ENCODE measurements at places on chromosomes 1 and 21.
A peak's percentile ranks its signal among the peaks of the same experiment; 100 is the strongest.

DNA sequence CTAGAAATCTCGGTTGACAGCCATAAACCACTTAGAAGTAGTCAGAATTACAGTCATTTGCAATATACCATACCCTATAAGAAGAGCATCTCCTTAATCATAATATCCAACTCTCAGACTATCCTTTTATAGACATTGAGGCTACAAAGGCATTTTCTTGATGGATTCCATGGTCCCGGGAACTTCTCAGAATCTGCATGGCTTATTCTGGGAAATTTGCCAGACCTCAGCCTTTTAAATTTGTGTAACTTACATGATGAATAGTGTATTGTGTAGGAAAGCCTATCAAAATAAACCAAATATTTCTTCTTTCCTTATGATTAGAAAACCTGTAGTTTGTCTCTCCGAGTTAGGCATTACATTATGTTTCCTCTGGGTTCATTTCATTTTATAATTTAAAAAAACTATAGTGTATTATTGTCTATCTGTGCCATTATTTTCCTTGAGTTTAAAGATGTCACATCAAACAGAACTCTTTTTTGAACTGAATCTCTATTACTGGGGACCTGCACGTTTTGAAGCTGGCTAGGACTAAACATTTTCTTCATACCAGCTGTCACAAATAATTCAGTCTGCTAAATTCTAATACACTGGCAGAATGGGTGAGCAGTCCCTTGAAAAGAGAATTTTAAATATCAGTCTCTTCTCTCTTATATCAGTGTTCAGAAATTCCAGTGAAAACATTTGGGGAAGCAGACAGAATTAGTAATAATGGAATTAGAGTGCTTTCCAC, 102.9 kb downstream of the GABPA start:
- DNase-seq, result no peak

DNA sequence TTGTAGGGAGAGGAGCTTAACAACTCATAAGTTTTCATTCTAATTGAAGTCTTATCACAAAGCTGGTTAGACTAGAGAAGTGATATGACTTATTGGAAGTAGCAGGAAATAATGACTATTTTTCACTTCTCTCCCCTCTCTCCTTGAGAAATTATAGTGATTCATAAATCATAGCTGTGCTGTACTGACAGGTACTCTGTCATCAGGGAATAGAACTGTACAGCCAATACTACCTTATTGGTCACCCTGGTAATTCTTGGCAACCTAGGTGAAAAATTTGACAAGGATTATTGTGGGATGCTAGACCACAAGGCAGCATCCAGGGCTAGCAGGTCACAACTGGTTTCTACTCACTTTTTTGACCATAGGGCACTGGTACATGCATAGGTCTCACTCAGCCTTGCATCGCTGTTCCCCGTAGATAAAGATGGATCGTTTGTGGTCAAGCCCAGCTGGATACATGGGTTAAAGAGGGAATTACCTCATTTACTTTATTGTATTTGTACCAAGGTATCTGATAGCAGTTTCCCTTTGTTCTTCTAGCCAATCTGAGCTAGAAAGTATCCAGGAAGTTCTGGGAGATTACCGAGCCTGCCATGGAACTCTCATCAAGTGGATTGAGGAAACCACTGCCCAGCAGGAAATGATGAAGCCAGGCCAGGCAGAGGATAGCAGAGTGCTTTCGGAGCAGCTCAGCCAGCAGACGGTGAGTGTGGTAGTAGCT, 113.6 kb downstream of the MACF1 start:
- peak; percentile 10 for DNase-seq

DNA sequence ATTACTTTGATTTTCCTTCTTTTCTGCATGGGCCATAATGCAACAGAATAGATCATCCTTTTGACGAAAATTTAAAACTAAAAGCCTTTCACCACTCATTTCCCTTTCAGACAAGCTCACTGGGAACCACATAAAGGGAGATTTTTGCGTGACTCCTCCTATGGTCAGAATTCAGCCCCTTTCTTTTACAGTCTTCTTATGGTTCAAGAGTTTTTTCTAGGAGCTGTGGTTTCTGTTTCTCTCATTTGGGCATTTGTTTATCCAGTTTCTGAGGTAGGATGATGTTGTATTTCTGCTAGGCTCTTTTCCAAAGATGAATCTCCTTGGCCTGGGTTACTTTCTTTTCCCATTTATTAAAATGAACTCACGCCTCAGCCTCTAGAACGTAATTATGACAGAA, 16.9 kb downstream of the RGS1 start:
- DNase-seq, result no peak

- peak; percentile 89 for DNase-seq
These were observed 133.4 kb downstream of the DMRTB1 start for GRCh38 chr1:53592521-53592982.

GRCh38 chr1:92016720-92017316, 13.0 kb upstream of the EPHX4 start:
- DNase-seq, result no peak

GRCh38 chr1:170225781-170226530, 80.2 kb downstream of the NTMT2 start:
- no peak for DNase-seq

DNA sequence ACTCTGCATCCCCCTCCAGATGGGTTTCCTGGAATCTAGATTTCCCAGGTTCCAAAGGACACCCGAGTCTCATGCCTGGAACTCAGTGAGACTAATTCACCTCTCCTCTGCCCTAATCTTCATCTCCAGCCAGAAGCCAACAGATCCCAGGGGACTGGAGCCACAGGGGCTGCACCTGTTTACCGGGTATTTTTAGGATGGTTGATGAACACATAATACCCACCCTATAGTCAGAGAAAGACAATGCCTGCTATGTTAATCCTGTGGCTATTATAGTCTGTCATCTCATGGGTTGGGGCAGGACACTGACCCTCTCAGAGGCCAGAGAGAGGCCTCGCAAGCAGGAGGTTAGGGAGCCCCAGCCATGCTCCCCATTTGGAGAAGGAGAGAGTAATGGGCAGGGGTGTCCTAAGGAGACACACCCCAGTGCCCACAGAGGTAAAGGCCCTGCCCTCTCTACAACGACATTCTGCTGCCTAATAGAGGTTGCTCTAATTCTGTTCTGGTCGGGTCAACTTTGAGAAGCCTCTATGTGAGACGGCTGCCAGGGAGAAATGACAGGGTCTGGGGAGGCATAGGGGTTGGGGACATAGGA, 1.0 kb upstream of the TNNI1 start:
- no peak for DNase-seq

DNA sequence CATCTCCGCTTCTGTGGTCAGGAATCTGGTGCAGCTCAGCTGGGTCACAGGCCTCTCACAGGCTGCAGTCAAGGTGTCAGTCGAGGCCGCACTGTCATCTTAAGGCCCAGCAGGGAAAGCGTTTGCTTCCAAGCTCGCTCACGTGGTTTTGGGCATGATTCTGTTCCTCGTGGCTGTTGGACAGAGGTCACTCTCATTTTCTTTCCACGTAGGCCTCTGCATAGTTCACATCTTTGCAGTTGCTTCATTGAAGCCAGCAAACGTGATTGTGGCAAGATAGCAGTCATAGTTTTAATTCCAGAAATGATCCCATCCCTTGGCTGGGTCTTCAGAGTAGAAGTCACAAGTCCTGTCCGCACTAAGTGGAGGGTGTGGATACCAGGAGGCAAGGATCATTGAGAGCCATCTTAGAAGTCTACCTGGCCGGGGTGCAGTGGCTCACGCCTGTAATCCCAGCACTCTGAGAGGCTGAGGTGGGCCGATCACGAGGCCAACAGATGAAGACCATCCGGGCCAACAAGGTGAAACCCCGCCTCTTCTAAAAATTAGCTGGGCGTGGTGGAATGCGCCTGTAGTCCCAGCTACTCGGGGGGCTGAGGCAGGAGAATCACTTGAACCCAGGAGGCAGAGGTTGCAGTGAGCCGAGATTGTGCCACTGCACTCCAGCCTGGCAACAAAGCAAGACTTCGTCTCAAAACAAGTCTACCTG, 24.5 kb downstream of the NECAP2 start:
- no peak for DNase-seq

- DNase-seq, result peak; percentile 79
These were observed 78.5 kb downstream of the SIPA1L2 start for GRCh38 chr1:232551386-232551785.

DNA sequence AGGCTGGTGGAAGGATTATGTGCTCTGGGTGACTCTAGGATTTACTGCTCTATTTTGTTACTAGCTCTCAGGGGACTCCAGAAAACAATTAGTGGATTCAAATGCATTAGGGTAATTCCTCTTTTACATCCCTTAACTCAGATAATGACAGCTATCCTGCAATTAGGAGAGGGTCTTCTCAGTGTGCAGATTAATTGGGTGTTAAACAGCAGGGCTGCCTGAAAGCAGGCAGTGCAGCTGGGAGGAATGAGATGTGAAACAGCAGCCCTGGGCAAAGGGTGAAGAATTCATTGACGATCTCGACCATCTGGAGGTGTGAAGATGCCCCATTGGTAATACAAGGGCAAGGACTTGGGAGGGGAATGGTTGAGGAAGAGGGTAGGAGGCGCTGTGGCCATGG, 66.1 kb downstream of the HTR6 start:
- no peak for DNase-seq

- DNase-seq, result no peak
These were observed 1233.7 kb downstream of the PLA2G4A start for GRCh38 chr1:188062456-188062855.

- DNase-seq, result peak; percentile 51
These were observed at the start of gene FAM43B for GRCh38 chr1:20551945-20552727. Gene FAM43B, plus strand, starts transcription at chr1:20552573. Its CDS starts 401 bp downstream, at chr1:20552974.

- DNase-seq, result no peak
These were observed 13.6 kb downstream of the IGSF21 start for GRCh38 chr1:18121072-18121820.

DNA sequence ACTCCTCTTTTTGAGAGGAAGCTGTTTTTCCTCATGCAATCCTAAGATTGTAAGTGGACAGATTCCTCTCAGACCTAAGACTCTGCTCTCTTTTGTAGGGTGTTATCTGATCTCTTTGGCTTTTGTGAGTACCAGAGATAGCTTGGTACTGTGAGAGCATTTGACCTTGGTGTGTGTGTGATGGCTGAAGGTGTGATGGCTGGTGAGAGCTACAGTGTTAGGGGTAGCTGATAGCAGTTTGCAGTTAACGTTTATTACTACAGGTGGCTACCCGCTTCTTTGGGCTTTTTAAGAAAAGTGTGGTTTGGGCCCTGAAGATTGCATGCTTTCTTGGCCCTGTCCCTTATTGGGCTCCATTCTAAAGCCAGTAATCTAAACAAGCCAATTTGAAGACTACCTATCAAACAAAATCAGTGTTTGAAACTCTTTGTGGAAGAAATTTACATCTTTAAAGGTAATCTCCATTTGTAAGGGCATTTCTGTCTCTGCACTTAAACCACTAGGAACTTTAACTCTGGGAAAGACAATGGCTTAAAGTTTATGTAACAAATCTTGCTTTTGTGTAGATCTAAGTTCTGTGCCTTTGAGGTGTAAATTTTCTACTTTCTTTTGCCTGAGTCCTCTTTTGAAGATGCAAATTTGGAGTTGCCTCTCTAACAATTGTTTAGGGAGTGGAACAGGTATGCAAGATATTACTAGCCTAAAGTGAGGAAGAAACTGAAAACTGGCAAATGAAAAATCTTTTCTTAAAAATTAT, 85.3 kb upstream of the SERBP1 start:
- peak; percentile 63 for DNase-seq

GRCh38 chr1:220487297-220487820, 40.6 kb upstream of the MARK1 start:
- peak; percentile 11 for DNase-seq

GRCh38 chr1:181179279-181179986, 90.9 kb downstream of the IER5 start:
- DNase-seq, result no peak

DNA sequence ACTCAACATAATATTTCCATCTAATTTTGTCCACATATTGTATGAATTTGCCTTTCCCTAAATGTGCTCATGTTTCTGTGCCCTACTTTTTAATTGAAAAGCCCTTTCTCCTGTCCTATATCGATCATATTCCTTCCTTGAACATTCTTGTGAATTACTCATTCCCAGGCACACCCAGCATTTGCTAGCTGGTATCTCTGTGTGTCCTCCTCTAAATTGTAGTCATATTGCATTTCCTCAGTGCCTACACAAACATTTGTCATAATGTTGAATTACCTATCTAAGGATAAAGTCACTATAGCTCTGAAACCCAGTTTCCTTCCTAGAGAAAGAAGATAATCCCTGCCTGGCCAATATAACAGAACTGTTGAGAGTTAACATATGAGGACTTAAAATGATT, 39.6 kb upstream of the TBX15 start:
- DNase-seq, result no peak

GRCh38 chr1:89635825-89636815, 3.2 kb downstream of the LRRC8C start:
- no peak for DNase-seq

DNA sequence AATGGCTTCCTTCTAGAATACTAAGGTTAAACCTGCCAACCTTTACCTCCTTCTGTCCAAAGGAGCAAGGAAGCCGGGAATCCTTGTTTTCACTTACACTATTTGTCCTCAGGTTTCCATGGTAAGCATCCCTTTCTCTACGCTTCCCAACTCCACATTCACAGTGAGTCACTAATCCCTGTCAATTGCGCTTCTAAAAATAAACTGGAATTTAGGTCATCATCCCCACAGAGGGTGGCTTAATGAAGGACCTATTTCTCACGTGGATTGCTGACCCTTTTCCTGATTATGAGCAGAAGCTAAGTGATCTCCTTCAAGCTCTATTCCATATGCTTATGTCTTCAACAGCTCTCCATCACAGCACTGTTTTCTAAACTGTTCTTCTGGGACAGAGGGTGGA, 39.9 kb upstream of the ABCA4 start:
- peak; percentile 21 for DNase-seq

- DNase-seq, result peak; percentile 92
These were observed at the start of gene LAMC2 for GRCh38 chr1:183185941-183186490. Gene LAMC2, plus strand, starts transcription at chr1:183186264. Its CDS starts 89 bp downstream, at chr1:183186353.

GRCh38 chr1:184036517-184036949, 995 bp downstream of the COLGALT2 start:
- peak; percentile 67 for DNase-seq

DNA sequence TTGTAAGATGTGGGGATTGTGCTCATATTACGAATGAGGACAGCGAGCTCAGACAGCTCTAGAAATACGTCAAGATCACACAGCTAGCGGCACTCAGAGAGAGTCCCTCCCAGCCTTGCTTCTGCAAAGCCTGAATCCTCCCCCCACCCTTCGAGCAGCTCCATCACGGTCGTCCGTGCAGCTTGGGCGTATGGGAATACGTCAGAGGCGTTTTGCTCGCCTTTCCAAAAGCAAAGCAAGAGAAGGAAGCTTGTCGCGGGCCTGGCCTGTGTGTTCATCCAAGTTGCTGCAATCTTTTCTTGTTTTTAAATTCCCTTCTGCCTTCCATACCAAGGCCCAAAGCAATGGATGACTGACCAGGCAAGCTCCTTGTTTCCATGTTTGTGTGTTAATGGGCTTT, 125.5 kb upstream of the IRF2BP2 start:
- DNase-seq, result no peak

GRCh38 chr1:109091839-109092193, 1.3 kb downstream of the TMEM167B start:
- DNase-seq, result no peak

DNA sequence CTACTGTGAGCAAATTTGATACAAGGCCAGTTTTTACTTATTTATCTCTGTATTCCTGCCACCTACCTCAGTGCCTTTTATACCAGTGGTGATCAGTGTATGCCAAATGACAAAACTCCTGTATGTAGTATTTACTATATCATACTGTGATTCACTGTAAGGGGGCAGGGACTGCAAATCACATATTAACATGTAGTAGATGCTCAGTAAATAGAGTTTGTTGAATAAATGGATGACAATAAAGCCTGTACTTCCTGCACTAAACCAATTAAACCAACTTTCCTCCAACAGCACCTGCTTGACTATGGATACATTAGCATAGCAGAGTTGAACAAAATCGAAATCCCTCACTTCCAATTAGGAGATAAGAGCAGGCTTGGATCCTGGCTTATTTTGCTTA, 73.3 kb upstream of the C1orf87 start:
- no peak for DNase-seq
